Thoracic aorta (tissue), 2 donors: ENCODE measurements at places on chromosomes 6 and 20.

GRCh38 chr6:138222901-138223546 lies 4.7 kb upstream of the PBOV1 start:
- no peak for DNase-seq

DNA sequence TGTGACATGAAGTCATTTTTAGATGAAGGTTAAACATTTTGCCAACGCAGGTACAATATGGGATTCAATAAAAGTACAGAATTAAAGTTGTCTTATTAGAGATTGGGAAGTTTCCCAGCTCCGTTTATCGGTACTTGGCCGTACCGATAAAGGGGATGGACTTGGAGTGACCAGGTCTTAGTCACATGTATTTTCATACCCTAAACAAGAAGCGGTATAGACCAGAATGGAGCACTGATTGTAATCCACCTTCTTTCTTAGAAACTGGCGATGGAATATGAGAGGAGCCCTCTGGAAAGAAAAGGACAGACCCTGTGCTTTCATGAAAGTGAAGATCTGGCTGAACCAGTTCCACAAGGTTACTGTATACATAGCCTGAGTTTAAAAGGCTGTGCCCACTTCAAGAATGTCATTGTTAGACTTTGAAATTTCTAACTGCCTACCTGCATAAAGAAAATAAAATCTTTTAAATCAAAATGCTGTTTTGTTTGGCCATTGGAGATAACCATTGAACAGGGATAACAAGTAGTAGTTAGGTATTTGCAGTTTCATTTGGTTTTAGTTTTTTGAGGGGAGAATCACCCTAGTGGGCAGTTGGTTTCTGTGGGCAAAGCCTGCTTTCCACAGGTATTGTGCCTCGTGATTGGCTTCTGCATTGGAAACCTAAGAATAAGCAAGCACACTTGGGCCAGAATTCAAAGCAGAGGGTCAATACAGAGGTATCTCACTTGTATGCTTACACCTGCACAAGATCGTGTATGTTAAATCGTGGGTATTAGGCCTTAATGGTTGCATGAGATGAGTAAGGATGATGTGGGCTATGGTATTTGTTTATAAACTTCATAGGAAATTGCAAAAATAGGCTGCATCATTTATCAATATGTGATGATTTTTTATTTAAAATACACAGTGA lies 11.2 kb upstream of the ZNFX1 start:
- no peak for DNase-seq

GRCh38 chr6:56649782-56650181 lies 7.1 kb upstream of the DST start:
- DNase-seq: no peak

GRCh38 chr6:64482631-64483030 lies 847.0 kb downstream of the PHF3 start:
- no peak for DNase-seq

- DNase-seq: no peak
Measured at GRCh38 chr20:51077686-51078060, 54.8 kb upstream of the KCNG1 start.

DNA sequence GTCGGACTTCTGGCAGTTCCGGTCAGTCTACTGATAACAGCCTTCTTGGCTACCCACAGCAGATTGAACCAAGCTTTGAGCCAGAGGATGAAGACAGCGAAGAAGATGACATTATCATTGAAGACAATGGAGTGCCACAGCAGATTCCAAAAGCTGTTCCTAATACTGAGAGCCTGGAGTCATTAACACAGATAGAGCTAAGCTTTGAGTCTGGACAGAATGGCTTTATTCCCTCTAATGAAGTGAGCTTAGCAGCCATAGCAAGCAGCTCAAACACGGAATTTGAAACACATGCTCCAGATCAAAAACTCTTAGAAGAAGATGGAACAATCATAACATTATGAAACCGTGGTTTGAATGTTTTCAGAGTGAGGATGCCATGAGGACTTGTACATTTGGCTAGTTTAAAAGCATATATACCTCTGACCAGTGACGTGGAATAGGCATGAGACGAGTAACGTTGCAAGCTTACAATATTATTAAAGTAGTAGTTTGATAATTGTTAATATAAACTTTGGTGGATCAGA lies 18.8 kb downstream of the PARD6B start:
- no peak for DNase-seq

DNA sequence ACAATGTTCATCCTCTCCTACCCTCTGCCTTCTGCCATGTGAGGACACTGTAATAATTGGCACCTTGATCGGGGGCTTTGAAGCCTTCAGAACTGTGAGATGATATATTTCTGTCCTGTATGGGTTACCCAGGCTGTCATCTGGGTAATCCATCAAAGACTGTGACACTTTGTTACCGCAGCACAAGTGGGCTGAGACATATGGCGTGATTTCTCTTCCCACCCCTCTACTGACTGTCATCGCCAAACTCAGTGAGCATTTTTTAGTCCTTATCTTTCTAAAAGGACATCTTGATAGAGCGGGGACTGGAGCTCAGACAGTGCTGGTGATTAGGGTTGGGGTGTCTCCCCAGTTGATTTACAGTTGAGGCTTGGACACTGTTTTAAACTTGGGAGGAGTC lies 10.4 kb upstream of the PLG start:
- no peak for DNase-seq

- DNase-seq: no peak
Measured at GRCh38 chr6:70225055-70225454, 77.8 kb downstream of the COL9A1 start.

- DNase-seq: peak; percentile 11
Measured at GRCh38 chr20:10171864-10172751, 46.5 kb upstream of the SNAP25 start.

- DNase-seq: no peak
Measured at GRCh38 chr6:37309046-37309445, 44.7 kb upstream of the RNF8 start.

DNA sequence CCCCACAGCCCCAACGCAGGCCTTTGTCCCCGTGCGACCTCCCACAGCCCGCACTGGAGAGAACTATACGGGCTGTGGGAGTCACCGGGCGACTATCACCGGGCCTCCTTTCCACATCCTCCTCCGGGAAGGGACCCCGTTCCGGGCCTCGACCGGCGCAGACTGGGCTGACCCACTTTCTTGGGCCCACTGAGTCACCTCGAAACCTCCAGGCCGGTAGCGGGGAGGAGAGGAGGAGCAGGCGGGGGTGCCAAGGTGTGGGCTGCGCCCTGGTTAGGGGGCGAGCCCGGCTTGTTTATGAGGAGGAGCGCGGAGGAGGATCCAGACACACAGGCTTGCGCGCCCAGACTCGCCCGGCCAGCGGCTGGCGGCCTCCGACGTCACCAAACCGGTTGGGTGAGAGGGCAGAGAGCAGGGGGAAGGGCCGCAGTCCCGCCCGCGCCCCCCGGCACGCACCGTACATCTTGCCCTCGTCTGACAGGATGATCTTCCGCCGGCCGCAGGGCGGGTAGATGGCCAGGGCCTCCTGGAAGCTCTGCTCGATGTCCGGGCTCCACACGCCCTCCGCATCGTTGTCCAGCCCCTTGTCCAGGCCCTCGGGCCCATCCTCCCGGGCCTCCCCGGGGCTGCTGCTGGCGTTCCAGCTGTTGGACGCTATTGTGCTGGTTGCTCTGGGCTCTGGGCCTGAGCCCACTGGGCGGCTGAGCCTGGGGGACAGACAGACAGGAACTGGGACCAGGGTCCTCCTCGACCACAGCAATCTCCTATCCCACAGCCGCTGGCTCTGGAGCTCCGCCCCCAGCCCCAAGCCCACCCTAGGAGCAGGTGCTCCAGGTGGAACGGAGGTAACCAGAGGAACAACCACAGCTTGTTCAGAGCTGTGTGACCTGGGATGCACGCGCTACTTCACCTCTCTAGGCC lies 10.6 kb downstream of the TEAD3 start:
- no peak for DNase-seq

GRCh38 chr6:134317471-134318131 lies at the start of gene SGK1:
Gene SGK1 (minus strand): TSS chr6:134318112. CDS start chr6:134317460, 652 bp downstream.
- no peak for DNase-seq

DNA sequence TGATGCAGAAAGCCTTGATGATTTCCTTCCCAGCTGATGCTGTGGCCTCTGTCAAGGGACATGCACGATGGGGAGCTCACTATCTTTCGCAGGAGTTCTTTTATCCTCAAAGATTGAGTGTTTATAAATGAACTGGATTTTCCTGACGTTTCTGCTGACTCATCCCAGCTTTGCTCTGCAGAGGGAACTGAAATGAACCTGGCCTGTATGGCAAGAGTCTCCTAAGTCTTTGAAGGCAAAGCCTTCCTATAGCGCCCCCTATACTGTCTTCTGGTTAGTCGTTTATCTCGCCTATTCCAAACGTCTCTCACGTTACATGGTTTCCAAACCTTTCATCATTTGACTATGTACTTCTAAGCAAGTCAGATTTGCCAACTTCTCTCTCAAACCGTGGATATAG lies 565.3 kb downstream of the KIF16B start:
- DNase-seq: no peak

DNA sequence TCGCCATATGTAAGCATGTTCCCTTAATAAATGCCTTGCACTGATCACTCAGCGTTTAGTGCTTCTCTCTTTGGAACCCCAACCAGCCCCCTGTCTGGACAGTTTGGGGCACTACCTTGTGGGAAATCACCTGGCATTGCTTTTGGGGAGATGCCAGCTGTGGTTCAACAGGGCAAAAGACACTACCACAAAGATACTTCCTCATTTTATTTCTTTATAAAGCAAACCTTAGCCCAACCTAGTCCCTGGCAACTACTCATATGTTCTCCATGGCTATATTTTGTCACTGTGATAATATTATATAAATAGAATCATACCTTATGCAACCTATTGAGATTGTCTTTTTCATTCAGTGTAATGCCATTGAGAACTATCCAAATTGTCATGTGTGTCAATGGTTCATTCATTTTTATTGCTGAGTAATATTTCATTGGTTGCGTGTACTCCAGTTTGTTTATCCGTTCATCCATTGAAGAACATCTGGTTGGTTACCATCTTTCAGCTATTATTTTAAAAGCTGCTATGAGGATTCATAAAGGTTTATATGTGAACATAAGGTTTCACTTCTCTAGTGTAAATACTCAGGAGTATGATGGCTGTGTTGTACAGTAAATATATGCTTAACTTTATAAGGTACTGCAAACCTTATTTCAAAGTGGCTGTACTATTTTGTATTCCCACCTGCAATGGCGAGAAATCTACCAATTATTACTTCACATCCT lies 114.8 kb downstream of the MOXD1 start:
- DNase-seq: no peak

DNA sequence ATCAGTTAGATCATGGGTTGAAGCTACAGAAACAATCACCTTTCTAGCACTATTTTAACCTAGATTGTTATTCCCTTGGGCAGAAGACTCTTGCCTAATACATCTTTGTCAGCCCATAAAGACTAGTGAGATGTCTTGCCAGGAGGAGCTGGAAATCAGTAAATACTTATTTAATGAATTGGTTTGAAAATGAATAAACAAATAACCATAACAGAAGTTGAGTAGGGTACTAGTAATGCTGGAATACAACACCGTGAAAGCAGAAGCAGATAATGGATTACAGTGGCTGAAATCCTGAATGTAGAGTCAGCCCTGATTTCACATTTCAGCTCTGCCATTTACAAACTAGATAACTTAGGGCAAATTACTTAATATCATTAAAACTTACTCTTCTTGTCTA lies 236.1 kb downstream of the PACRG start:
- no peak for DNase-seq

DNA sequence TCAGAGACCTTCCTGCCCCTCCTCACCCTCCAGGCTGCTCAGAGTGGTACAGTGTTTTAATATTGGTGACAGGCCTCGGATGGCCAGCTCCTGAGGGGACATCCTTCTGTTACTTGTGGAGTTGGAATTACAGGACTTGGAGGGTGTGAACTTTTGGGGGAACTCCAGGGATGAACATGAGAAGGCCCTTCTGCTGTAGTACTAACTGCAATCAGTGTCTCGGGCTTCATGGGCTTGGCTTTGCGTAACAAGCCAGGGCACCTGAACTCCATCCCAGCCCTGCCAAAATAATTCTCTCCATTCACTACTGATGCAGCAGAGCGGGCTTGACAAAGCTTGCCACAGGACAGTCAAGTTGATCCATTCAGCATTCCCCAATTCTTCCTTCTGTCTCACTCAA lies 28.6 kb downstream of the SLC22A23 start:
- no peak for DNase-seq

GRCh38 chr6:12580290-12580689 lies 136.3 kb upstream of the PHACTR1 start:
- DNase-seq: no peak

GRCh38 chr6:107871976-107872375 lies 47.9 kb upstream of the SCML4 start:
- no peak for DNase-seq

DNA sequence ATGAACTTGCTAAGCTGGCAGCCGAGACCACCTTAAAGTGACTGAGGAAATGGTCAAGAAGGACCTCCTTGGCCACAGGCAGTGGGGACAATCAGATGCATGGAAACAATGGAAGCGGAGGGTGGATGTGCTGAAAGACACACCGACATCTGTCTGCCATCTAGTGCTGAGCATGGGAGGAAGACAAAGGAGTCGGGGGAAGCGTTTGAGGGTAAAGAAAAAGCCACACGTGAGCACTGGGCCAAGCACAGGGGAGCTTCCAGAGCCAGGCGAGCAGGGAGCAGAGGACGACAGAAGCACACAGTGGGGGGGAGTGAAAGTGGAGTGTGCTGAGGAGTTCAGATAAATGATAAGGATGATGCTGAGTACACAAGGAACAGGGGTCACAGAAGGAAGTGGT lies 367.8 kb downstream of the ZFAND3 start:
- no peak for DNase-seq

DNA sequence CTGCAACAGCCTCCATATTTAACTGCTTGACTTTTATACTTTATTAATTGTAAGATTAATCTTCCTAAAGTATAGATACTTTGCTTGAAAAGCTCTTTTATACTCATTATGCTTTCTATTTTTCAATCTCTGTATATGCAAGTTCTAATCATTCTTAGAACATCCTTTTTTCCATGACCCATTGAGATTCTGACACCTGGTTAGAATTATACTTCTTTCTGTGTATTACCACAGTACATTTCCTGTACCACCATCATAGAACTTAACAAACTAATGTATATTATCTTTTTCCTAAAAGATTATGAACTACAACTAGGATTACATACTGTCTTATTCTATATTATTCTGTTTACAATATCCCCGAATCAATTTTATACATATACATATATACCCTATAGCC lies 13.5 kb downstream of the SERINC1 start:
- DNase-seq: no peak

- DNase-seq: no peak
Measured at GRCh38 chr20:9889270-9889981, 50.5 kb upstream of the PAK5 start.

DNA sequence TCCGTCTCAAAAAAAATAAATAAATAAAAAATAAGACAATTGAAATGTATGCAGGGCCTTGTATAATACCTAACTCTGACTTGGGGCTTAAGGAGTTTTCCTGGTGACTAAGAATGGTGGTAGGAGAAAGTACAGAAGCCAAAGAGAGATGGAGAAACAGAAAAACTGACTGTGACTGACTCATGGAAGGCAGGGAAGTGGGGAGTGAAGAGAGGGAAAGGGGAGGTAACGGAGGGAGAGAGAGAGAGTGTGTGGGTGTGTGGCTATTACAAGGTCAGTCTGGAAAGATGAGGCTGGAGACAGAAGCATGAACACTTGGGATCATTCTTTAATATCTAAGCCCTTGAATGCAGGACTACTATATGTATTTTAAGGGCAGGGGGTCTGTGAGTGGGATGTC lies 38.5 kb downstream of the SNRNP48 start:
- no peak for DNase-seq
